ENCODE measurements at places on chromosomes 1 and 21.

- peak; percentile 8 for DNase-seq
These were observed 985 bp downstream of the SYT6 start for GRCh38 chr1:114152508-114153260.

DNA sequence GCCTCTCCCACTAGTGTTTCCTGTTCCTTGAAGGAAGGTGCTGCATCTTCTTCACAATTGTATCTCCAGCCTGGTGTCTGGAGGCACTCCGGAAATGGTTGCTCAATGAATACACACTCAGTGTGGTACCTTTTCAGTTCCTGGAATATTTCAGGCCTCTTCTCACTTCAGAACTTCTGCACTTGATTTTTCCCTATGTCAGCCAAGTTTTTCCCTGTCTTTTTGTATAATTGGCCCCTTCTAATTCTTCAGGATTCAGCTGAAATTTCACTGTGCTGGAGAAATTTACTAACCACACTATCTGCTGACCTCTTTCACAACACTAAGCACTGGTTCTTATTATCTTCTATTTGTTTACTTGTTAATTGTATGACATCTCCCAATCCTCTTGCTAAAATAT is 61.2 kb upstream of the MAP10 start:
- DNase-seq: no peak

DNA sequence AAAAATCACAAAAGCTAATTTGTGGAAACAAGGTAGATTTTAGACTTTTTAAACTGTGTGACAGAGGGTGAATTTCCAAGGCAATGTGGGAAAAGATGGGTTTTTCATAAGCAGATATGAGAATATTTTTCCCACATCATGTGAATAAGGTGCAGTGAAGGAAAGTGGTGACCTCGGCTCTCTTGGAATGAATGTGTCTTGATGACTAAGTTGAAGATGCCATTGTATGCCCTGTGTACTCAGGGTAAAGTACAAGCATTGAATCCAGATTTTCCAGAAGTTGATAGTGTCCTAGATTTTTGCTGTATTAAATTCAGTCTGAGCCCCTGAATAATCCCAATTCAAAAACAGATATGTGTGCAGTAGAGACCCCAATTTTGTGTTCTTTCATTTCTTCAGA is 442.6 kb upstream of the ADGRL2 start:
- DNase-seq: no peak

GRCh38 chr1:178086294-178086693 is 7.6 kb upstream of the RASAL2 start:
- DNase-seq: no peak

DNA sequence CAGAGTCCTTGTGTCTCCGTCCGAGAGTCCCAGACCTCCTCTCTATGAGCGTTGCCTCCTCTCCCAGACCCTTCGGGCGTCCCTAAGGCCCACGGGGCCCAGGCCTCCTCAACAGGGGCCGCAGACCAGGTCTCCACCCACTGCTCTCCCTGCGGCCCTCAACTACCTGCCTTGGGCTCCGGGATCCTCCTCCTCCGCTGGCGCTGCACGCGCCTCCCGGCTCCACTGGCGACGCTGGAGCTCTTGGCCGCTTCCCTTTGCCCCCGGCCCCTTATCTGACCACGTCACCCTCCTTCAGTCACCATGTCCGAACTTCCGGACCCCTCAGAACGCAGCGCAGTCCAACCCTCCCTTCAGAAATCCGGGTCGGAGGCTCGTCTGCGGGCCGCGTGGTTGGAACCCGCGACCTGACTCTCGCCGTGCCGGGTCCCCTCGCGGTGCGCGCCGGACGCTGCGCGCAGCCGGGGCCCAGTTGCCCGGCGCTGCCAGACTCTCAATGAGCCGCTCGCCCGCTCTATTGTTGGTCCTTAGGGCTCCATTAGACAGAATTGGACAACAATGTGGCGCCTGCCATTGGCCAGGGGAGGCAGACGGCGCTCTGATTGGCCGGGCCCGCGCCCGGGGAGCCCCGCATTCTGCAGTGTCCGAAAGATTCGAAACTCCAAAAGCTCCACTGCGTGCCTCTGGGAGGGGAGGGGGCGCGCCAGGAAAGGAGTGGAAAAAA is at the start of gene DMRTA2:
Gene DMRTA2 (minus strand): TSS at position 498 of the 724 bp plus-strand sequence. CDS start 1,907 bp downstream, outside the sequence.
- DNase-seq: no peak

DNA sequence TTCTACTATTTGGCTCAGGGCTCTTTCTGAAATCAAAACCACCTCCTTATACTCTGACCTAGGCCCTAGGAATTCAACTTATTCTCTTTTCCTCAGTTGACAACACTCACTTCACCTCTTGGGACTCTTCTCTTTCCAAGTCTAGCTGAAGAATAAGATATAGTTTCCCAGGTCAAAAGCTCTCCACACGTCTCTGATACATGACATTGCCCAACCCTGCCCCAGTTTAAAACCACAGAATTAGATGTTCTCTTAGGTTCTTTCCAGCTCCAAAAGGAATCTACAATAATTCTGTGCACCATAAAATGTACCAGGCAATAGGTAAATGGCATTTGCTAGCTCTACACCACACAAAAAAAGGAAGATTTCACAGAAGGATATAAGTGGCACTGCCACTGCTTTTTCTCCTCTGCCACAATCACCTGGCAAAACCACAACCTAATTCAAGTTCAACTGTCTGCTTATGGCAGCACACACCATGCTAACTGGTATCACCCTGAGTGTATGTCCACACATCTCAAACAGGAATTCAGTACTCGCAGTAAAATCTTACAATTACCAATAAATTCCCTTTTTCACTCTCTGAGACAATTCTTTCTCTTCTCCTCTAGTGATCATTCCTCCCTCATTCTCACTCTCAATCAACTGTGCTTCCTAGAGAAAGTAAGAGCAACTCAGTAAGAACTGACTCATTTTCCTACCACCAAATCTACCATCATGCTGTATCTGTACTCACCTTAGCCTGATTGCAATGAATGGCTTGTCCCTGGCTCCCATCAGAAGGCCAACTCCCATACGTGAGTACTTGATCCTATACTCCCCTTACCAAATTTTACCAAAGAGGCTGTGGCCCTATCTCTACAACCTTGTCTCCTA is 27.3 kb downstream of the ZBTB8OS start:
- no peak for DNase-seq

DNA sequence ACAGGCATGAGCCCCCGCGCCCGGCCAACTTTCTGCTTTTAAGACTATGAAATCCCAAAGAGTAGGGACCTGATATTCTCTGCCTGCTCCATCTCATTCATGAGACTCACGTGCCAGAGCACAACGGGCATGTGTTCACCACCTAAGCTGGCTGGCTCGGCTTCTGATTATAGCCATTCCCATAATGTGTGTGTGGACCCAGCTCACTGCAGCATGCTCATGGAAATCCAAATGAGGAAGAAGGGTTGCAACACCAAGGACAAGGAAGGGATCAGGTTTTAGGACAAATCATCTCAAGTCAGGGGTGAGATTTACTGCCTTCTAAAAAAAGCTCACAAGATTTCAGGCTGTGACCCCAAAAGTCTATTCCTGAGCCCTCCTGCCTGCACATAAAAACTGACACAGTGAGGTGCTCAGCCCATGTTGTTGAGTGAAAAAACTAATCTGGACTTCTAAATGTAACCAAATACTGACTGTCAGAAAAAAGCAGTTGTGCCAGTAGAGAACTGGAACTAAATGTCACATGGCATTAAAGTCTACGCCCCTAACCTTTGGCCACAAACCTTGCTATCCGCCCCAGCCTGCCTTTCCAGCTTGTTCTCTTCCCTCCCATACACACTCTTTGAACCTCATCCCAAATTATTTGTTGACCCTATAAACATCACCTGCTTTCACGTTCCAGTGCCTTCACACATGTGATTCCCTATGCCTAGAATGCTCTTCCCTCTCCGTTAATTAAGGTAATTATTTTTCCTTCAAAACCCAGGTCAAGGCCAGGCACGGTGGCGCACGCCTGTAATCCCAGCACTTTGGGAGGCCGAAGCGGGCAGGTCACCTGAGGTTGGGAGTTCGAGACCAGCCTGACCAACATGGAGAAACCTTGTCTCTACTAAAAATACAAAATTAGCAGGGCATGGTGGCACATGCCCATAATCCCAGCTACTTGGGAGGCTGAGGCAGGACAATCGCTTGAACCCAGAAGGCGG is 9.1 kb upstream of the COA7 start:
- no peak for DNase-seq

- DNase-seq: no peak
These were observed 8.0 kb downstream of the DHX9 start for GRCh38 chr1:182847105-182847504.

GRCh38 chr1:86416343-86416742 is 7.6 kb upstream of the CLCA2 start:
- DNase-seq: no peak

GRCh38 chr1:159915571-159916241 is 9.6 kb downstream of the TAGLN2 start:
- no peak for DNase-seq

DNA sequence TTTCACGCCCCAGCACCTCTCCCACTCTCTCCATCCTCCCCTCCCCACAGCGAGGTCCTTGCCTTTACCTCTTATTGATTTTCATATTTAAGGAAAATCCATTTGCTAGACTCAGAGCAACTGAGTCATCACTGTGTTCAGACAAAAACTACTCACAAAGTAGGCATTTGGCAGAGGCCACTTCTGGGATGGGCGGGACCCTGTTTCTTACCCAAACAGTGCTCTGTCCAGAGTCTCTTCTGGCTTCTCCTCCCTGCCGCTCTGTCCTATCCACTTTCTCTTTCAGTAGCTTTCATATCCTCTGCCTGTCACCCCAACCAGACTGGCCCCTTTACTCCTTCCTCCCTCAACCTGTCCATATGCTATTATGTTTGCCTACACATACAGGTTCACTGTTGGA is 2.4 kb upstream of the NAV1 start:
- DNase-seq: no peak

GRCh38 chr21:42467140-42467983 is 28.7 kb downstream of the RSPH1 start:
- DNase-seq: no peak

DNA sequence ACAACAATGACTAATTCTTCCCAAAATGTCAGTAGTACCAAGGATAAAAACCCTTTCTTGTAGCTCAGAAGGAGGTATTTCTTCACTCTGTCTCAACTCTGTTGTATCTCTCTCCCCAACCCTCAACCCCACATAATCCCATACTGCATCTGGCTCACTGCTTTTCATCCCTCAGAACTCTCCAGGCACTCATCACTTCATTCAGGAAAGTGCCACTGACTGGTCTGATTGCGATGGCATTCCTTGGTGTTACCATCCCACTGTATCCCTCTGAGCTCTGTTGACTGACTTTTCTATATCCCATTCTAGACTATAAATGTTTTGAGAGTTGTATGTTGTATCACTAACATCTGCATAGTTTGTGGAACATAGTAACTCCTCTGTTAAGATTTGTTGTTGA is 483.5 kb upstream of the ADGRL2 start:
- no peak for DNase-seq

DNA sequence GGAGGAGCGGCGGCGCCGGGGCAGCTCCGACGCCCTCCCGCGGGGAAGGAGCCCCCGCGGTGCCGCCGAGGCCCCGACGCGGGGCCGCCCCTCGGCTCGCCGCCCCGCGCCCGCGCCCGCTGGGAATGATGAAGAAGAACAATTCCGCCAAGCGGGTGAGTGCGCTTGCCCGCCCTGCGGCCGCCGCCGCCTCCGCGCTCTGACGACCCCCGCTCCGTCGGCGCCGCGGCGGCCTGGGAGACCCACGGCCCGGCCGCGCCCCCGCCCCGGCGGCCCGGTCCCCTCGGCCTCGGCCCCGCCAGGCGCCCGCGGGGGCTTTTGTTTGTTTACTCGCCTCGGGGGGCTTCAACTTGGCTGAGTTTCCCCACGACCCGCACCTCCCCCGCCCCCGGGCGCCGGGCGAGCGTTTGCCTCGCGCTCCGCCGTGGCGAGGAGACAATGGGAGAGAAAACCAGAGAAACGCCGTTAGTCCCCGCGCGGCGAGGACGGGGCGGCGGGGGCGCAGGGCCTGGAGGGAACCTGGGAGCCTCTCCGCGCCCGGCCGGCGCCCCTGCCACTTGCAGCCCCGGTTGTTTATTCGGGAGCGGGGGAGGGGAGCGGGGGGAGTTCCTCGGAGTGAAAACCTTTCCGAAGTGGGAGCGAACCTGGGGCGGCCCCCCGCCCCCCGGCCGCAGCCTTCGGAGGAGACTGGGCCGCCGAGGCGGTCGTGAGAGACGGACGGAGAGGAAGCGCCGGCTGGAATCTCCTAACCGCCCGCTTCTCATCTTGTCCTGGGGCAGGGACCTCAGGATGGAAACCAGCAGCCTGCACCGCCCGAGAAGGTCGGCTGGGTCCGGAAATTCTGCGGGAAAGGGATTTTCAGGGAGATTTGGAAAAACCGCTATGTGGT is 661 bp downstream of the PLEKHO1 start:
- peak; percentile 28 for DNase-seq

DNA sequence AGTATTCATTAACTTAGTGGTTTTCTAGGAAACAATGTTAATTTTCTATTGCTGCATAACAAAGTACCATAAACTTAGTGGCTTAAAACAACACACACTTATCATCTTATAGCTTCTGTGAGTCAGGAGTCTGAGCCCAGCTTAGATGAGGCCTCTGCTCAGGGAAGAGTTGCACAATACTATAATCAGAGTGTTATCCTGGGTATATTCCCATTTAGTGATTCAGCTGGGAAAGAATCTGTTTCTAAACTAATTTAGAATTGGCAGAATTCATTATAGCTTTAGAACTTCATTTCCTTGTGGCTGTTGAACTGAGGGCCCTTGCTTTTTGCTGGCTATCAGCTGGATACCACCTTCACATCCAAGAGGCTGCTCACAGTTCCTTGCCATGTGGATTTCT is 515.5 kb downstream of the BRINP3 start:
- no peak for DNase-seq

DNA sequence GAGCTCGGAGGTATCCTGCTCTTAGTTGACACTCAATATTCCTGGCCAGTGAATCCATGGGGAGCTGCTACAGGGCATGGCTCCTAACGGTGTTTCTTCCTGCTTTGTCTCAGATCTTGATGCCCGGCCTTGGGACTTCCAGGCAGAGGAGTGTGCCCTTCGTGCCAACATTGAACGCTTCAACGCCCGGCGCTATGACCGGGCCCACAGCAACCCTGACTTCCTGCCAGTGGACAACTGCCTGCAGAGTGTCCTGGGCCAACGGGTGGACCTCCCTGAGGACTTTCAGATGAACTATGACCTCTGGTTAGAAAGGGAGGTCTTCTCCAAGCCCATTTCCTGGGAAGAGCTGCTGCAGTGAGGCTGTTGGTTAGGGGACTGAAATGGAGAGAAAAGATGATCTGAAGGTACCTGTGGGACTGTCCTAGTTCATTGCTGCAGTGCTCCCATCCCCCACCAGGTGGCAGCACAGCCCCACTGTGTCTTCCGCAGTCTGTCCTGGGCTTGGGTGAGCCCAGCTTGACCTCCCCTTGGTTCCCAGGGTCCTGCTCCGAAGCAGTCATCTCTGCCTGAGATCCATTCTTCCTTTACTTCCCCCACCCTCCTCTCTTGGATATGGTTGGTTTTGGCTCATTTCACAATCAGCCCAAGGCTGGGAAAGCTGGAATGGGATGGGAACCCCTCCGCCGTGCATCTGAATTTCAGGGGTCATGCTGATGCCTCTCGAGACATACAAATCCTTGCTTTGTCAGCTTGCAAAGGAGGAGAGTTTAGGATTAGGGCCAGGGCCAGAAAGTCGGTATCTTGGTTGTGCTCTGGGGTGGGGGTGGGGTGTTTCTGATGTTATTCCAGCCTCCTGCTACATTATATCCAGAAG is 16.7 kb downstream of the ALX3 start:
- peak; percentile 73 for DNase-seq

- no peak for DNase-seq
These were observed 22.9 kb upstream of the CLSTN1 start for GRCh38 chr1:9846611-9847171.

- DNase-seq: no peak
These were observed 21.0 kb downstream of the PLXNA2 start for GRCh38 chr1:208223136-208223535.
